ENCODE measurements at places on chromosomes 7 and 10. TPM values are rescaled to one million over a fixed set of nuclear protein-coding genes. Genes with fewer than 3 reads are reported as not detected.

DNA sequence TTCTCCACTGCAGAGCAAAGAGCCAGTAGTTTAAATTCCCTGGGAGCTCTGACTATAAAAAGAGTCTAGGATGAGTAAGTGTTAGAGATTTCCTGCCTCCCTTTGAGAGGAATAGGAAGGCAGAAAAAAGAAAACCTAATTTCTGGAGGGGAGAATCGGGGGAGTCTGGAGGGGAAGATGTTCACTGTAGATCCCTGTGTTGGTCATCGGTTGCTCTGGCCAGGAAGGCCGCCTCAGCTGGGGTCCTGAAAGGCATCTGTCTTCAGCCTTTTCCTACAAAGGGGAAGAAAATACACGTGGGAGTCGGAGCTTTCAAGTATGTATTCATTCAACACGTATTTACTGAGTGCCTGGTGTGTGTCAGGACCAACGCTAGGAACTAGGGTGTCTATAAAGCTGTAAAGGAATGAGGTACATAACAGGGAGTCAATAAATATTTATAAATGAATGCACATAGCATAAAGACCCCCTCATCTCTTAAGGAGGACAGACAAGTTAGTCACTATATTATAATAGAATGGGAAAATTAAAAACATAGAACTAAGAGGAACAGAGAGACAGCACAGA lies 101.1 kb downstream of the ICA1 start:
- no peak overlapping the region for H3K4me3 ChIP-seq
- DNase-seq = no peak
- no peak overlapping the region for H3K27ac ChIP-seq
- peaks cover 9% of the 10 kb centered on the region for H3K36me3 ChIP-seq
- peaks cover 16% of the 10 kb centered on the region for H3K4me1 ChIP-seq

The RBP3 gene
- not detected for total RNA-seq

GRCh38 chr10:88958721-88959120 lies 6.1 kb upstream of the ACTA2 start:
- H3K4me1 ChIP-seq = no peaks in the 10 kb centered on the region
- no peak overlapping the region for H3K27ac ChIP-seq
- no peaks in the 10 kb centered on the region for H3K36me3 ChIP-seq
- H3K4me3 ChIP-seq = no peak overlapping the region

DNA sequence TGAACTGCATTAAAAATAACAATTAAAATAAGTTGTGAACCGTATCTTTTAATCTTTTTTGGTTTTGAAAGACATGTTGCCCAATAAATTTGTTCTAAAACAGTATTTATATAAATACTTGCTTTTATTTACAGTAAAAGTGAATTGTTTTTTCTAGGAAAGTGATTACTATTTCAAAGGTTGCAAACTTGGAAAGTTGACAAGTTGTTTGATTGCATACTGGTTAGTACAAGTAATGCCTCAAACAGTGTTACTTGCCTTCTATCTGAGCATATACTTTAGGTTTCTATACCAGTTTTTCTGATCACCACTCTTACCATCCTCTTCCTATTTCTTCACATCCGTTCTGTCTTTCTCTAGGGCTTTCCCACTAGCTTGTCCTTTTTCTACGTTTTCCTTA lies 212.6 kb downstream of the FOXP2 start:
- H3K4me1 ChIP-seq = peaks cover 41% of the 10 kb centered on the region
- no peak for DNase-seq
- H3K27me3 ChIP-seq = no peaks in the 10 kb centered on the region
- no peak overlapping the region for H3K4me3 ChIP-seq

DNA sequence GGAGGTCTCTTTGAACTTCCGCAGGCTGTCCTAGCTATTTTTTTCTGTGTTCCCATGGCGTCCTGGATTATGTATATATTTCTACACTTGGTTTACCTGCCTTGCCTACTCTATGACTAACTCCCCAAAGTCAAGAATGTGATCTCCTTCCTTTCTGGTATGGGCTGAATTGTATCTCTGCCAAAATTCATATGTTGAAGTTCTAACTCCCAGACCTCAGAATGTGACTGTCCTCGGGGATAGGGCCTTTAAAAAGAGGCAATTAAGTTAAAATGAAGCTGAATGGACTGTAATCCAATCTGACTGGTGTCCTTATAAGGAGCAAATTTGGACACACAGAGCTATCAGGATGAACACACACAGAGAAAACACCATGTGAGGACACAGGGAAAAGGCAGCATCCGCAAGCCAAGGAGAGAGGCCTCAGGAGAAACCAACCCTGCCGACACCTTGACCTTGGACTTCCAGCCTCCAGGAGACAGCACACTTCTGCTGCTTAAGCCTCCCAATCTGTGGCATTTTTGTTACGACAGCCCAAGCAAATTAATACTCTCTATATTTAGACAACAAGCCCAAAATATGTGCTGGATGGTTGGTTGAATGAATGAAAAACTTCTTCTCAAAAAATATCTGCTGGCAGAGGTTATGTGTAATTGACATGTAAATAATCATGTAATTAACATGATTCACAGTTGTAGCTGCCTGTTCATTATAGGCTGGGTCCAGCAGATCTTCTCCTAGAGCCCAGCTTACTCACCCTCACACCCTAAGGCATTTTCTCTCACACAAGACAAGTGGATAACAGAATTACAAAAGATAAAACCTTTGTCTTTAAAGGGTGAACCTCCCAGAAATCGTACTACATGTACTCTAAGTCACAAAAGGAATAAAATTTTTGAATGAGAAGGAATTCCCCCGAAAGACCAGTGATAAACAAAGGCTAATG lies 123.7 kb downstream of the CUBN start:
- peak overlapping the region; percentile 78 for H3K4me3 ChIP-seq
- H3K4me1 ChIP-seq = peaks cover 89% of the 10 kb centered on the region
- no peak for DNase-seq
- peak overlapping the region; percentile 99 for H3K27ac ChIP-seq
- H3K36me3 ChIP-seq = no peaks in the 10 kb centered on the region
- H3K27me3 ChIP-seq = no peaks in the 10 kb centered on the region

DNA sequence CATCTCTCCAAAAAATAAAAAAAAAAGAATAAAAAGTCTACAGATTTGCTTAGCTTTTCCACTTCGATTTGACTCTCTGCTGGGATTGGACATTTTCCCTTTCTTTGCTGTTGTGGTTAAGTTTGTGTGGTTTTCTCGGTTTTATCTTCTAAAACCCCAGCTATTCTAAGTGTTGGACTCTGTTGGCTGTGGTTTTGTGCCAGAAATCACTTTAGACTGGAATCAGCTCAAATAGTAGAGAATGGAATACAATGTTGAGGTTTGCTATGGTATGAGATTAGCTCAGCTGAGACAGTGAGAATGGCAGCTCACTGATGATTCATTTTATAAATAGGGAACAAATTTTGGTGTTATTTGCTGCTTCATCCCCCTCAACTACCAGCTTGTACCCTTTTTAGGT lies 116.0 kb downstream of the BUB3 start:
- no peak overlapping the region for H3K4me3 ChIP-seq
- no peak for DNase-seq
- no peaks in the 10 kb centered on the region for H3K36me3 ChIP-seq
- no peaks in the 10 kb centered on the region for H3K27me3 ChIP-seq
- H3K27ac ChIP-seq = no peak overlapping the region

- H3K27me3 ChIP-seq = no peaks in the 10 kb centered on the region
- H3K4me3 ChIP-seq = no peak overlapping the region
- H3K4me1 ChIP-seq = peaks cover 10% of the 10 kb centered on the region
- DNase-seq = no peak
- peak overlapping the region; percentile 83 for H3K27ac ChIP-seq
These were observed 31.2 kb downstream of the PRTFDC1 start for GRCh38 chr10:24920907-24921881.

DNA sequence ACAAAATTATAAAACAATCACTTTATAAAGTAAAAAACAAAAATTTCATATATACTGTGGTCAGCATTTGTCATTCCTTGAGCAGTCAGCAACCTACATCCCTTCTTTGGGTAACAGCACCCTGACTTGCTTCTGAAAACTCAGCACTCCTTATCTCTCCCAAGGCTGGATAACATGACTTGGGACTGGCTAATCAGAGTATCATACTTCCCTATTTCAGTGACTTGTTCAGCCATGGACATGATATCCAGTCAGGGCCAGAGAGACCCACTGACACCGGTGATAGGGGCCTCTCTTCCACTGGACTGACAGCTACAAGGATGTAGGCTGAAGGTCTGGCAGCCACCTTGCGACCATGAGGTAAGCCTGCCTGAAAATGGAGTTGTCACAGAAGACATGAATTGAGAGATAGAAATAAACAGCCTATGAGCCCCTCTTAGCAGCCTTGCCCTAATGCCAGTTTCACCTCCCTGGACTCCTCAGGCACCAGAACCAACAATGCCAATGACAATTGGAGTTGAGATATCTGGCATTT lies 84.4 kb upstream of the NEBL start:
- H3K27ac ChIP-seq = no peak overlapping the region
- no peaks in the 10 kb centered on the region for H3K36me3 ChIP-seq
- H3K27me3 ChIP-seq = no peaks in the 10 kb centered on the region
- no peak for DNase-seq
- peaks cover 18% of the 10 kb centered on the region for H3K4me1 ChIP-seq

The SPDYE11 gene
- total RNA-seq = not detected

- no peak for DNase-seq
- no peaks in the 10 kb centered on the region for H3K27me3 ChIP-seq
- no peak overlapping the region for H3K4me3 ChIP-seq
- H3K36me3 ChIP-seq = no peaks in the 10 kb centered on the region
- no peak overlapping the region for H3K27ac ChIP-seq
- peaks cover 9% of the 10 kb centered on the region for H3K4me1 ChIP-seq
These were observed 8.3 kb upstream of the MMP21 start for GRCh38 chr10:125783957-125784356.

- peaks cover 8% of the 10 kb centered on the region for H3K36me3 ChIP-seq
- H3K4me1 ChIP-seq = no peaks in the 10 kb centered on the region
- no peak overlapping the region for H3K27ac ChIP-seq
- DNase-seq = no peak
- no peak overlapping the region for H3K4me3 ChIP-seq
These were observed 37.9 kb upstream of the AFAP1L2 start for GRCh38 chr10:114442091-114442630.

DNA sequence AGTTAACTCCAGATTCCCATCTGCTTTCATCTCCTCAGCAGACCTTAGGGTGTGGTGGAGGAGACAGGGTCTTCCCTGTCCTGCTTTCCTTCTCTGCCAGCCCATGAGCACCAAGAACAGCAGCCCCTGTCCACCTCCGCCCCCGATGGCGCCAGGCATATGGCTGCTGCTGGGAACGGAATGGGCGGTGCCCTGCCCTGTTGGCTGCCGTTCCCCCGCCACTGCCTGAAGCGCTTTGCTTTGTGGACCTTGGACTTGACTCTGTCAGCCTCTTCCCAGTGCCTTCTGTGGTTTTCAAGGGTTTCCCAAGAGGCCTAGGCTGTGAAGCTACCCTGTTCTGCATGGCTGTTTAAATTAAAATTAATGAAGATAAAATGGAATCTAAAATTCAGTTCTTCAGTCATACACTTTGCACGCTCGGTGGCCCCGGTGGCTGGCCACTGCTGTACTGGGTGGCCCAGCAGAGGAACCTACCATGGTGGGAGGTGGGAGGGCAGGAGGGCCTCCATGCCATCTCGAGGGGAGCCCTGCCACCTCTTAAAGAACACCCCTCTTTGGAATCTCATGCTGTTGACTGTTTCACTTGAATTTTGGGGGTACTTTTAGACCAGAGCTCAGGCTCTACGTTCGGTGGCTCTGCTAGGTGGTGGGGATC lies 78.7 kb downstream of the NKX6-2 start:
- peaks cover 68% of the 10 kb centered on the region for H3K27me3 ChIP-seq
- no peaks in the 10 kb centered on the region for H3K4me1 ChIP-seq
- DNase-seq = no peak
- H3K27ac ChIP-seq = no peak overlapping the region

GRCh38 chr7:157266272-157266671 lies 70.5 kb upstream of the DNAJB6 start:
- no peaks in the 10 kb centered on the region for H3K27me3 ChIP-seq
- H3K36me3 ChIP-seq = peaks cover 8% of the 10 kb centered on the region
- DNase-seq = no peak
- no peak overlapping the region for H3K27ac ChIP-seq

- peaks cover 15% of the 10 kb centered on the region for H3K4me1 ChIP-seq
- H3K4me3 ChIP-seq = no peak overlapping the region
- peaks cover 7% of the 10 kb centered on the region for H3K36me3 ChIP-seq
- no peak overlapping the region for H3K27ac ChIP-seq
- peaks cover 7% of the 10 kb centered on the region for H3K27me3 ChIP-seq
These were observed 103.8 kb downstream of the NKX6-2 start for GRCh38 chr10:132681858-132682755.

GRCh38 chr7:30726296-30727006 lies 25.5 kb upstream of the INMT start:
- no peak overlapping the region for H3K27ac ChIP-seq
- no peaks in the 10 kb centered on the region for H3K36me3 ChIP-seq
- peaks cover 2% of the 10 kb centered on the region for H3K27me3 ChIP-seq
- H3K4me3 ChIP-seq = no peak overlapping the region

GRCh38 chr10:127745861-127746260 lies 8.9 kb downstream of the FOXI2 start:
- peaks cover 5% of the 10 kb centered on the region for H3K4me1 ChIP-seq
- peaks cover 35% of the 10 kb centered on the region for H3K27me3 ChIP-seq
- no peak for DNase-seq
- H3K36me3 ChIP-seq = no peaks in the 10 kb centered on the region
- no peak overlapping the region for H3K4me3 ChIP-seq

The CFAP70 gene
- 0.84 TPM for total RNA-seq

GRCh38 chr10:122551450-122551849 lies 9.1 kb upstream of the DMBT1 start:
- H3K36me3 ChIP-seq = no peaks in the 10 kb centered on the region
- DNase-seq = no peak
- H3K4me1 ChIP-seq = no peaks in the 10 kb centered on the region
- peaks cover 10% of the 10 kb centered on the region for H3K27me3 ChIP-seq
- H3K4me3 ChIP-seq = no peak overlapping the region

GRCh38 chr10:123889821-123890220 lies 1.8 kb downstream of the CPXM2 start:
- H3K27ac ChIP-seq = no peak overlapping the region
- peaks cover 79% of the 10 kb centered on the region for H3K27me3 ChIP-seq
- peaks cover 10% of the 10 kb centered on the region for H3K4me1 ChIP-seq
- no peak overlapping the region for H3K4me3 ChIP-seq
- H3K36me3 ChIP-seq = no peaks in the 10 kb centered on the region
- no peak for DNase-seq

DNA sequence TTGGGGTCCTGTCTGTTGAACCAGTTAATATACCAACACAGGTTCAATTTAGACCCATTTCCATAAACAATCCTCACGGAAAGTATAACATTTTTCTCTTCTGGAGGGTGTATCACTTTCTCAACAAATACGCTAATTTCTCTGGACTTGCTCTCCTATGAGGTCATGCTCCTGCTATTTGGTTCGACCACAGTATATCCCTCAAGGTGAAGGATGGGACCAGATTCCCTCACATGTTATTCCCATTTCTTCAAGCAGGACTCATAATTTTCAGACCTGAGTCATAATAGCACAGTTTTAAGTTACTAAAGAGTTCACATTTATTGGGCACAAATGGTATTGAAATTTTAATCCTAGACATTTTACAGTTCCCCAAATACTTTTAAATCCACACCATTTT lies 57.2 kb downstream of the ADAM12 start:
- peaks cover 8% of the 10 kb centered on the region for H3K4me1 ChIP-seq
- no peak overlapping the region for H3K4me3 ChIP-seq
- peaks cover 9% of the 10 kb centered on the region for H3K36me3 ChIP-seq

GRCh38 chr10:115972426-115972825 lies 300.6 kb downstream of the GFRA1 start:
- H3K4me3 ChIP-seq = no peak overlapping the region
- H3K27ac ChIP-seq = no peak overlapping the region
- no peaks in the 10 kb centered on the region for H3K36me3 ChIP-seq
- no peak for DNase-seq
